Skeletal muscle tissue (tissue), 5 donors: ENCODE measurements at places on chromosomes 3 and 15. TPM values are rescaled to one million over a fixed set of nuclear protein-coding genes. Genes with fewer than 3 reads are reported as not detected.

The CFAP100 gene
- total RNA-seq, result not detected

The DTX3L gene
- total RNA-seq, result 9.9 TPM

The PLXNB1 gene
- total RNA-seq, result 11.5 TPM

The GRM7 gene
- total RNA-seq, result 1.0 TPM

The MUSTN1 gene
- total RNA-seq, result 35.5 TPM

The MYRIP gene
- total RNA-seq, result 1.0 TPM

The HYAL1 gene
- total RNA-seq, result 2.6 TPM

The RAP2B gene
- total RNA-seq, result 12.0 TPM

The EPHA6 gene
- total RNA-seq, result 0.52 TPM

The GCNT3 gene
- not detected for total RNA-seq

The KLHL25 gene
- 5.2 TPM for total RNA-seq

The MAP6D1 gene
- 14.1 TPM for total RNA-seq

The IL1RAP gene
- 10.4 TPM for total RNA-seq

The CTXN2 gene
- total RNA-seq, result not detected

The DYNLT2B gene
- 4.2 TPM for total RNA-seq

The ATP13A5 gene
- total RNA-seq, result not detected

The IQCB1 gene
- 16.2 TPM for total RNA-seq

The CCDC39 gene
- not detected for total RNA-seq

The SPG11 gene
- total RNA-seq, result 67.3 TPM

The UROC1 gene
- not detected for total RNA-seq

The ATP10A gene
- 7.8 TPM for total RNA-seq

The STRC gene
- under 0.01 TPM for total RNA-seq

The SYNPR gene
- not detected for total RNA-seq

The IMPG2 gene
- 2.6 TPM for total RNA-seq

The PEX11A gene
- 8.9 TPM for total RNA-seq

The EPHB1 gene
- total RNA-seq, result 5.7 TPM

The SH2D7 gene
- not detected for total RNA-seq

The EEF1AKMT4 gene
- total RNA-seq, result 2.1 TPM

The CAV3 gene
- total RNA-seq, result 222 TPM

The CHL1 gene
- total RNA-seq, result 9.9 TPM

The CHRNA7 gene
- 0.52 TPM for total RNA-seq

The ATXN7 gene
- total RNA-seq, result 8.4 TPM

The ADAMTSL3 gene
- 43.3 TPM for total RNA-seq

The ADCY5 gene
- 6.8 TPM for total RNA-seq

The MESP2 gene
- total RNA-seq, result not detected

The OPA1 gene
- total RNA-seq, result 38.1 TPM

The C2CD4B gene
- 8.4 TPM for total RNA-seq

The AP3B2 gene
- not detected for total RNA-seq

The GOLGA8S gene
- not detected for total RNA-seq

The INAFM2 gene
- 11.5 TPM for total RNA-seq

The REC114 gene
- total RNA-seq, result not detected

The SEMA3B gene
- 19.8 TPM for total RNA-seq

The SPINK8 gene
- total RNA-seq, result not detected

The SEMA3F gene
- total RNA-seq, result 2.1 TPM

The GREM1 gene
- total RNA-seq, result 0.52 TPM

The TPRG1 gene
- 6.8 TPM for total RNA-seq

The GABRA5 gene
- total RNA-seq, result 1.6 TPM

The TKT gene
- 67.8 TPM for total RNA-seq

The NR1I2 gene
- total RNA-seq, result under 0.01 TPM

The RBMS3 gene
- total RNA-seq, result 79.9 TPM

The CILP gene
- 38.1 TPM for total RNA-seq

The KIF23 gene
- 13.0 TPM for total RNA-seq

The NGRN gene
- total RNA-seq, result 67.3 TPM

The SEMA5B gene
- 8.4 TPM for total RNA-seq

The CIP2A gene
- 6.8 TPM for total RNA-seq

The SH3GL3 gene
- 6.3 TPM for total RNA-seq
